ENCODE measurements at places on chromosomes 1 and 21.
A peak's percentile ranks its signal among the peaks of the same experiment; 100 is the strongest.

GRCh38 chr1:27166929-27167328 is 12.0 kb upstream of the SLC9A1 start:
- H3K27ac ChIP-seq = no peak overlapping the region
- peaks cover 3% of the 10 kb centered on the region for H3K4me1 ChIP-seq
- peaks cover 3% of the 10 kb centered on the region for H3K27me3 ChIP-seq
- H3K4me3 ChIP-seq = no peak overlapping the region
- no peak for DNase-seq

DNA sequence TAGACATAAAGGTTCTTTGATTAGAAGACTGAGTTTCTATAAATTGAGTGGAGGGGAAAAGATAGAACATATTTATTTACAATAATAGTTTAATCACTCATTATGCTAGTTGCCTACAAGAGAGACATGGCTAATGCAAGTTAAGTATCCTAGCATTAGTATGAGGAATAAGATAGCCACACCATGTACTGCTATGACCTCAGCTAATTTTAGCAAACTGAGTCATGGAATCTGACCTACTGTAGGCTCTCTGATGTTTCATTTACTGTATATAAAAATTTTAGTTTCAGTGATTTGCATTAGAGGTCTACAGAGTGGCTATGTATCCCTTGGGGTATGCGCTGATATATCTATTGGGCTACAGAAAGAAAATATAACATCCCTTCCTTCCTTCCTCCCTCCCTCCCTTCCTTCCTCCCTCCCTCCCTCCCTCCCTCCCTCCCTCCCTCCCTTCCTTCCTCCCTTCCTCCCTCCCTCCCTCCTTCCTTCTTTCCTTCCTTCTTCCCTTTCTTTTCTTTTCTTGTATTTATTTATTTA is 5.8 kb downstream of the AGL start:
- no peak for DNase-seq
- no peaks in the 10 kb centered on the region for H3K36me3 ChIP-seq
- H3K27me3 ChIP-seq = no peaks in the 10 kb centered on the region
- no peak overlapping the region for H3K4me3 ChIP-seq

DNA sequence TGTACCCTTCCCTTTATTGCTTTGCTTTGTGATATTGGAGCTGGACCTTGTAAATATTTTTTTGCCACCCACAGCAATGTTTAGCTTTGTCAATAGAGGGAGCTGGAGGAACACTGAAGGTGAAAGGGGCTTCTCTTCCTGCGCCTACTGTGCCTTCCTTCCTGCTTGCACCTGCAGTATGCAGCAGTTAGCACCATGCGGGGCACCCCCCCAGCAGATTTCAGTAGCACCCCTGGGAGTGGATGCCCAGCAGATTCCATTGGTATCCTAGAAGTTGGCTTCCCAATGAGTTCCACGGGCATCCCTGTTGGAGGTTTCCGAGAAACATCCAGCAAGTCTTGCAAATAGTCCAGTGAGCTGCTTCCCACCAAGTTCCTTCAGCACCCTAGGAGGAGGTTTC is 25.6 kb downstream of the S100A10 start:
- H3K27me3 ChIP-seq = no peaks in the 10 kb centered on the region
- no peaks in the 10 kb centered on the region for H3K36me3 ChIP-seq
- DNase-seq = peak; percentile 42
- H3K4me1 ChIP-seq = peaks cover 5% of the 10 kb centered on the region
- H3K4me3 ChIP-seq = no peak overlapping the region

DNA sequence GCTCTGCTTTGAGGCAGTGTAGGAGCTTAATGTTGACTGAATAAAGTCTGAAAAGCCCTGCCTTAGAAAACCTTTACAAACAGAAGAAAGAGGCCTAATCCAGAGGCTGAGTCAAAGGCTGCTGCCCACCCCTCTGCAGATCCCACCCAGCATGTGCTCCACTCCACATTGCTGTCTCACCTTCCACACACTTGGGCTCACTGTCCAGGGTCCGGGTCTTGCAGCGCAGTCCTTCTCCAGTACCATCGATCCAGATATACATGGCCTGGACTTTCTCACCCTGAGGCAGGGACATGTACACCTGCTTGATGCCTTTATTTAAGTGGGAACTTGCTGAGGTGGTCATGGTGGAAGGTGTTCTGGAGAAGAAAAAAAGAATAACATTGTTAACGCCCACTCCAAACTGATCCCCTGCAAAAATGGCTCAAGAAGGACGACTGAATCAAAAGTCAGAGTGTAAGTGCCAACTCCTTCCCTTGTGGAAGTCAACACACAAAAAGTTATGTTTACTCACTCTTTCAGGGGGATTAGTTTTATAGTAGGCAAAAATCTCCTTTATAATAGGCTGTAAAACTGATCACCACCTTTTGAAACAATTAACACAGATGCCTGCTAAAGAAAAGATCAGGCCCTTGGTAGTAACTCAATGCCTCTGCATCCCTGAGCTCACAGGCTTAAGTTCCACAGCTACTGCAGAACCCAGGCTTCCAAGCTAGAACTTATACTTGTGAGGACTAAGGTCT is 3.0 kb downstream of the GLUL start:
- DNase-seq = no peak
- peaks cover 12% of the 10 kb centered on the region for H3K4me1 ChIP-seq
- peaks cover 24% of the 10 kb centered on the region for H3K36me3 ChIP-seq
- H3K27ac ChIP-seq = no peak overlapping the region
- no peak overlapping the region for H3K4me3 ChIP-seq

DNA sequence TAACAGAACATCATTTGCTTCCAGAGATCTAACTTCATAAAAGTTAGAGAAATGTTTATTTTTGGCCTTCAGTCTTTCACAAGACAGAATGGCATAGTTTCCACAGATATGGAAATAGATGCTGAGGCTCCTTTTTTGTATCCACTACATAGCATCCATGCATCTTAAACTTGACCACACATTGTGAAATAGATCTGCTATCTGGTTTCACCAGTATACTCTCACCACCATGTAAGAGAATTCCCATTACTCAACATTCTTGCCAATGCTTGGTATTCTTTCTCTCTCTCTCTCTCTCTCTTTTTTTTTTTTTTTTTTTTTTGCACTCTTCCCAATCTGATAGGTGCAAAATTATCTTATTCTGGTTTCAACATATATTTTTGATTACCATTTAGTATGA is 52.1 kb upstream of the PRMT6 start:
- H3K27me3 ChIP-seq = no peaks in the 10 kb centered on the region
- no peak for DNase-seq
- no peaks in the 10 kb centered on the region for H3K4me1 ChIP-seq
- no peaks in the 10 kb centered on the region for H3K36me3 ChIP-seq
- no peak overlapping the region for H3K27ac ChIP-seq

- H3K27ac ChIP-seq = no peak overlapping the region
- no peak for DNase-seq
- H3K4me1 ChIP-seq = peaks cover 8% of the 10 kb centered on the region
- H3K36me3 ChIP-seq = no peaks in the 10 kb centered on the region
- H3K4me3 ChIP-seq = no peak overlapping the region
- no peaks in the 10 kb centered on the region for H3K27me3 ChIP-seq
Observed at GRCh38 chr1:59141267-59141863, 155.5 kb upstream of the FGGY start.

DNA sequence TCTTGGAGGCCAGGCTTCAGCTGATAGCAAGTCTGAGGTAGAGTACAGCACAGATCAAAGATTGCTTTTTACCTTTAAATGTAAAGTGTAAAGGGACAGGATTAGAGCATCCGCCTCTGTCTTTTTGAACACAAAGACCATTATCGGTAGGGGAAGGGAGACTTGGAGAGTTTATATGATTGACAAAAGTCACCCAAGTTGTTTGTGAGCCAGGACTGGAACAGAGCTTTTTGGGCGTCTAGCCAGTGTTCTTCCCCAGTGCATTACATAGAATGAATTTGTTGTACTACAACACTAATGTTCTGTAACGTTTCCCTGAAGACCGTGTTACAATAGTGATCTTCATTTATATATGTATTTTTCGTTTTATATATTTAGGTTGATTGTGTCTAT is 9.3 kb upstream of the PIGC start:
- H3K4me1 ChIP-seq = peaks cover 10% of the 10 kb centered on the region
- no peak for DNase-seq
- no peaks in the 10 kb centered on the region for H3K36me3 ChIP-seq
- H3K27ac ChIP-seq = no peak overlapping the region
- H3K27me3 ChIP-seq = no peaks in the 10 kb centered on the region

GRCh38 chr1:160366731-160367515 is at the start of gene NHLH1:
NHLH1 (plus strand) TSS chr1:160367071; CDS start chr1:160370732, 3,661 bp downstream.
- H3K36me3 ChIP-seq = no peaks in the 10 kb centered on the region
- H3K4me1 ChIP-seq = no peaks in the 10 kb centered on the region
- H3K27ac ChIP-seq = no peak within 1 kb of the TSS
- DNase-seq = no peak
- no peaks in the 10 kb centered on the region for H3K27me3 ChIP-seq

GRCh38 chr1:159804924-159805323 is 2.8 kb downstream of the FCRL6 start:
- H3K4me3 ChIP-seq = no peak overlapping the region
- no peaks in the 10 kb centered on the region for H3K36me3 ChIP-seq
- H3K27me3 ChIP-seq = peaks cover 4% of the 10 kb centered on the region
- no peak overlapping the region for H3K27ac ChIP-seq
- DNase-seq = no peak
- H3K4me1 ChIP-seq = peaks cover 51% of the 10 kb centered on the region

DNA sequence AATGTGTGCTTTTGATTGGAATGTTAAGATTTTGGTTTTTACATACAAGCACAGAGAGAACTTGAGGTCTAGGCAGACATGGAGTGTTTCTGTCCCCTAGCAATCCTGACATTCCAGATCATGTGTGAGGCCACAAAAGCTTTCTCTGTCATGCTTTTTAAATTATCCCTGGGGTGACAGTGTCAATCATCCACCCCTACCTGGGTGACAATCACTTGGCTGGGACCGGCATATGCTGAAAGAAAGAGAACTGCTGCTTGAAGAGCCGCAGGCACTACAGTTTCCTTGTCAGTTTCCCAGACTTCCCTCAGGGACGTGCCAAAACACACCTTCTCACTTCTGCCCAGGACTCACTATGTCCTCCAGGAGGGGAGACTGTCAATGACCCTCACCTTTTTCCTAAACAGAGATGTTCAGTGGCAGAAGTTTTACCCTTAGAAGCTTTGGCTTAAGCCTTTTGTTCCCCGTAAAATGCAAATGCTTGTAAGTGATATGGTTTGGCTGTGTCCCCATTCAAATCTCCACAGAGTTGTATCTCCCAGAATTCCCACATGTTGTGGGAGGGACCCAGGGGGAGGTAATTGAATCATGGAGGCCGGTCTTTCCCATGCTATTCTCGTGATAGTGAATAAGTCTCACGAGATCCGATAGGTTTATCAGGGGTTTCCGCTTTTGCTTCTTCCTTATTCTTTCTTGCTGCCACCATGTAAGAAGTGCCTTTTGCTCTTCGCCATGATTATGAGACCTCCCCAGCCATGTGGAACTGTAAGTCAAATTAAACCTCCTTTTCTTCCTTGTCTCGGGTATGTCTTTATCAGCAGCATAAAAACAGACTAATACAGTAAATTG is 217.4 kb downstream of the FGGY start:
- no peaks in the 10 kb centered on the region for H3K4me1 ChIP-seq
- H3K27ac ChIP-seq = no peak overlapping the region
- H3K27me3 ChIP-seq = no peaks in the 10 kb centered on the region
- DNase-seq = no peak
- no peaks in the 10 kb centered on the region for H3K36me3 ChIP-seq

- H3K4me1 ChIP-seq = peaks cover 8% of the 10 kb centered on the region
- DNase-seq = no peak
- H3K4me3 ChIP-seq = no peak overlapping the region
Observed at GRCh38 chr21:34152500-34152899, 79.1 kb downstream of the MRPS6 start.

DNA sequence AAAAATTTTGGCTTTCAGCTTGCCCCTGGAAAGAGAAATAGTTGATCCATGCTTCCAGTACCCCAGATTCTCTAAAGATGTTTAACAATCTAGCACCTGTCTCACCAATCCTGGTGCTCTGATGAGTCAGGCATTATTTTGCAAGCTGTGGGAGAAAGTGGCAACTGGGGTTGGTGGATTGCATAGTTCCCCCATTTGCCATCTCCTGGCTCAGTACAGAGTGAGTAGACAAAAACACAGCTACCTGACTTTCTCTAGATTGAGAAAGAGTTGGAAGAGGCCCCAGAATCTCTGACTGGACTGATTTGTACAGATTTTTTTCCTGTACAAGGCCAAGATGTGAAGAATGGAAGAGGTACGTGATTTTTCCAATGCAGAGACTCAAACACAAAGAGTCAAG is 75.1 kb upstream of the NEGR1 start:
- H3K4me3 ChIP-seq = no peak overlapping the region
- H3K36me3 ChIP-seq = no peaks in the 10 kb centered on the region
- DNase-seq = no peak
- H3K4me1 ChIP-seq = no peaks in the 10 kb centered on the region
- no peak overlapping the region for H3K27ac ChIP-seq
- H3K27me3 ChIP-seq = no peaks in the 10 kb centered on the region

DNA sequence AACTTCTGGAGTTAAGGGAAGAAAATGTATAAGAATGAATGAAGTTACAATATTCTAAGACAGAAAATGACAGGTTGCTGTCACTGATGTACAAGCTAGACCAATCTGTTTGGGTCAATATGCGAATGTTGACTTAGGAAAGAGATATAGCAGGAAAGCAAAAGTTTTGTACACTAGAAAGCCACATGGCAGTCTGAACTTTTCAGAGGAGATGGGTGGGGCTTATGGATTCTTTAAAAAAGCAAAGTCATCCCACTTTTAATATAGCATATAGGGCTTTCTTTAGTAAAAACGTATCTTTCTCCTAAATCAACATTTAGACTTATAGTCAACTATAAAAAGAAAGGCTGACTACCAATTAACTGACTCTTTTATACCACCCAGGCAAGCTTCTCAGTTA is 381.2 kb downstream of the PTPRC start:
- no peak for DNase-seq
- H3K27me3 ChIP-seq = no peaks in the 10 kb centered on the region
- H3K27ac ChIP-seq = no peak overlapping the region
- no peaks in the 10 kb centered on the region for H3K4me1 ChIP-seq

GRCh38 chr1:57133686-57134085 is 167.9 kb upstream of the C8B start:
- no peaks in the 10 kb centered on the region for H3K4me1 ChIP-seq
- H3K27ac ChIP-seq = no peak overlapping the region
- no peak for DNase-seq

DNA sequence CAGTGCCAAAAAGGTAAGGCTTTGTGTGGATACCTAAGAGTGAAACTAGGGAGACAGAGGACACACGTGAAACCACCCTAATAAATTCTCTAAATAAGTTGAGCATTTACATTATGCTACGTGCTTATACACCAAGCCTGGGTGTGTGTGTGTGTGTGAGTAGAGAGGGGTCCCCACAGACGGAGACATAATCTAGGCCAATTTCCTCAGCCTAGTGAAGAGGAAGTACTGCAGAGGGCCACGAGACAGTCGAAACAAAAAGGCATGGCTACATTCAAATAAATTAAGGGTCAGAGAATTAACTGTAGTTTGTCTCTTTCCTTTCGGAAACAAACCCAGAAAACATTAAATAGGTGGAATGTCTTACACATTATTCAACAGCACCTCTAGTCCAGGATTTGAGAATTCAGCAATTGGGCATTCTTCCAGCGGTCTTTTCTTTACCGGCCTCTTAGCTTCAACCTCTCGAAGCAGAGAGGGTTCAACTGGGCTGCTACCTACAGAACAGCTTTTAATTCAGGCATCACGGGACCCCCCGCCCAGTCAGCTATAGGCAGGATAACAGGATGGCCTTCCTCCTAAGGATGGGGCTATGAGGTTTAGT is 75.0 kb downstream of the DESI2 start:
- H3K36me3 ChIP-seq = no peaks in the 10 kb centered on the region
- no peaks in the 10 kb centered on the region for H3K4me1 ChIP-seq
- H3K27ac ChIP-seq = no peak overlapping the region
- no peak overlapping the region for H3K4me3 ChIP-seq

Data from T-cell (primary cell).